ENCODE measurements at places on chromosomes 2 and 18.

GRCh38 chr2:11093467-11093866, 61.8 kb upstream of the SLC66A3 start:
- DNase-seq, result no peak

GRCh38 chr2:52084759-52085158, 1052.8 kb upstream of the NRXN1 start:
- DNase-seq, result no peak

GRCh38 chr2:232030229-232030628, 68.7 kb downstream of the DIS3L2 start:
- no peak for DNase-seq

DNA sequence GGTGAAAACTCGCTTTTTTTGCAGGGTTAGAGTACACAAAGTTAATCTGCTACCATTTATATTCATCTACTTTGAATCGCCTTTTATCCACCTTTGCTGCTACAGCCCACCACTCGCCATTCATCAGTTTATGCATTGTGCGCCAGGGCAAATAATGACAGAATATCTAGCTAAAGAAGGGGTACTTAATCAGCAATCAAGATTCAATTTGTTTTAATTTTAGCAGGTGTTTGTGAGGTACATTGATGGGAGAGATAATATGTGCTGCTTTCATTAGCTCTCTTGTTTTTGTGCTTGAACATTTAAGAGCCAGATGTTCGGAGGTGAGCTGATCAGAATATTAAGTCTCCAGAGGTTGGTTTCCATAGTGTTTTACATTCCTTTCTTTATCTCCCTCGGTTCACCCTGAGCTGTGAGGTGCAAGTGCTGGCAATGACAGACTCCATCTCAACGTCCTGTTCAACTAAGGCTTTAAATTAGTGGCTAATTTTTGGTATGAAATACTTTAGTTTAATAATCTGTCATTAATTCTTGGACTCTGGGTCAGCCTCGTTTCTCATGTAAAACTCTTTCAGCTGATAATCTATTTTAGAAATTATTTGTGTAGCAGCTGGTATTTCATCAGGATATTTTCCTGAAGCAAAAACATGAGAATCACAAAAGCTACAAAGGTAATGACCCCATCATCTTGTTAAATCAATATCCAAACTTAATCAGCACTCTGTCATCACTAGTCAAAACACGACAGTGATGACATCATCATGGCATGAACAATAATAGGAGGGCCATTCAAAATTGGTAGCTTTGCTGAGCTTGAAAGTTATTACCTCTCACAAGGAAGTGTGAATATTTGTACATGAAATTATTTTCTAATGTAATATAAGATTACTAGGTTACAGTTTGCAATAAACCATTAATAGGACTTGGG, 479.9 kb upstream of the FANCL start:
- no peak for DNase-seq

DNA sequence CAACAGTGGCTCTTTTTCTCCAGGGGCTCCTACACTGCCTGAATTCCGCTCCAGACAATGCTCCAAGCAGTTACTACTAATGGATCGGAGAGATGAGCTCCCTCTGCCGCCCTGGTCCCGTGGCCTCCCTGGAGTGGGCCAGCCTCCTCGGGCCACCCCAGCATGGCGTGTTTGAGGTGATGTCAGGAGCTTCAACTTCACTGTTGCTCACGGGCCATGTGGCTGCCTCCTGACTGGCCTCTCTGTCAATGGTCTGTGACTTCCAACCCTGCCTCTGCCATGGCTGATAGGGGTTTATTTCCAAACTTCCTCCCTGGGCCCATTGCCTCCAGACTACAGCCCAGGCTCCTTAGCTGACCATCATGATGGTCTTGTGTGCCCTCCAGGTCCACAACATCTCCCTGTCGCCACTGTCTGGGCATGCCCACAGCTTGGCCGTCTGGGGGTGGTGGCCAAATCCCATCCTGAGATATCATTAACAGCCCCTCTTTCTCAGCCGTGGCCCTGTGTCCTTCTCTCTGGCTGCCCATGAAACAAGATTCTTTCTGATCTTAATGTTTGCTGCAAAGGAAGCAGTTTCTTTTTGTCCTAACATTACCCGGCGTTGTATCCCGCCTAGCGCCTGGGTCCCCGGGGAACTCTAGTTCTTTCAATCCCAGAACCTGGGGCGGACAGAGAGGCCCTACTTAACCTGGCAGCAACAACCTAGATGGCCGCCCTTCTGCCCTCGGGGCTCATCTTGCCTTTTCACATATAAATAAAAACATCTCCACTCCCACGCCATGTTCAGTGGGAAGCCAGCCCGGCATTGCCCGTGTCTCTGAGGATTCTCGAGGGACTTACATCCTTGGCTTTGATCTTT, 38.1 kb downstream of the ATOH8 start:
- DNase-seq, result no peak

GRCh38 chr2:198913394-198914152, 544.2 kb downstream of the SATB2 start:
- no peak for DNase-seq

DNA sequence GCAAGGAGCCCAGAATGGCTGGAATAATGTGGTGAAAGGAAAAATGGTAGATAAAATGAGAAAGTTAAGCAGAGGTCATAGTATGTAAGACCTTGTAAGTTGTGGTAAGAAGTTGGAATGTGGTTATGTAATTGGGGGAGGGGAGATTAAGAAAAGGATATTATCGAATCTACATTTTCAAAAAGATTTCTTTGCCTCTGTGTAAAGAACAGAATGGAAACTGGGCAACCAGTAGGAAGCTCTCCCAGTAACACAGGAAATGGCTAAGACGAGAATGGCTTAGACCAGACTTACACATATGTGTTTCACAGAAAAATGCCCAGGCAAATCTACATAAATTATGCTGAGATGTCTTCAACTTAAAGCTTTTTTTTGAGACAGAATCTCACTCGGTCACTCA, 13.2 kb downstream of the MEMO1 start:
- DNase-seq, result no peak

All from activated gamma-delta T cell treated with Interleukin-2 at 50 U/mL for 16 hours (primary cell).